Activated CD4-positive, alpha-beta memory T cell treated with anti-CD3 and anti-CD28 coated beads for 36 hours (primary cell): ENCODE measurements at places on chromosomes 3 and 15.

DNA sequence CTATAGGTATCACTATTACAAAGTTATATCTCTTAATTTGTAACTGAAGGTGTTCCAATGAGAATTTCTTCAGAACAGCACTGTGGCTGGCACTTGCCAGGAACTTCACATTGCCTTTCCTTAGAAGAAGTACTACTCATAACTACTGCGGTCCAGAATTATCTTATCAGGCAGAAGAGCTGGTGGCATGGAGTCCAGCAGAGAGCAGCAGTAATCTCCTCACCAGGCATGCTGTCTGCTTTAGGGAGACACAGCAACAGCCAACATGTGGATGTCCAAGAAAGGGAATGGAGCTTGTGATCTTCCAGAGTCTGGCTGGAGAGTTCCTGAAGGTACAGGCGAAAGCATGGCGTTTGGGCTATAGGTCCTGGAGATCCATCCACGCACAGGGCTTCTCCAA lies 919.7 kb upstream of the NR2F2 start:
- DNase-seq = no peak

DNA sequence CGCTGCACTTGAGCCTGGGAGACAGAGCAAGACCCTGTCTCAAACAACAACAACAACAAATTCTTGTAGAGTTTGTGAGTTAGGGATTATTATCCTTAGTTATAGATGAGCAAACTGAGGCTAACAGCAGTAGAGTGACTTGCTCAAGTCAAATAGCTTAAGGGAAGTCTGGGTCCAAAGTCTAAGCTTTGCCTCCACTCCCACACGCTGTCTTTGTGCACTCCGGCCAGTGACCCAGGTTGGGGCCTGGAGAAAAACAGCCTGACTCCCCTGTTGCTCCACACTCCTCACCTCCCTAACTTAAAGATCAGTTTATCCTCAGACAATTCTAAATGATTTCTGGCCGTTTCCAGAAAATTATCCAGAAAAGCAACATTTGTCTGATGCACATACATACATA lies 9.2 kb upstream of the SIN3A start:
- no peak for DNase-seq

GRCh38 chr3:10366651-10367101 lies 45.8 kb upstream of the SEC13 start:
- DNase-seq = peak; percentile 87

DNA sequence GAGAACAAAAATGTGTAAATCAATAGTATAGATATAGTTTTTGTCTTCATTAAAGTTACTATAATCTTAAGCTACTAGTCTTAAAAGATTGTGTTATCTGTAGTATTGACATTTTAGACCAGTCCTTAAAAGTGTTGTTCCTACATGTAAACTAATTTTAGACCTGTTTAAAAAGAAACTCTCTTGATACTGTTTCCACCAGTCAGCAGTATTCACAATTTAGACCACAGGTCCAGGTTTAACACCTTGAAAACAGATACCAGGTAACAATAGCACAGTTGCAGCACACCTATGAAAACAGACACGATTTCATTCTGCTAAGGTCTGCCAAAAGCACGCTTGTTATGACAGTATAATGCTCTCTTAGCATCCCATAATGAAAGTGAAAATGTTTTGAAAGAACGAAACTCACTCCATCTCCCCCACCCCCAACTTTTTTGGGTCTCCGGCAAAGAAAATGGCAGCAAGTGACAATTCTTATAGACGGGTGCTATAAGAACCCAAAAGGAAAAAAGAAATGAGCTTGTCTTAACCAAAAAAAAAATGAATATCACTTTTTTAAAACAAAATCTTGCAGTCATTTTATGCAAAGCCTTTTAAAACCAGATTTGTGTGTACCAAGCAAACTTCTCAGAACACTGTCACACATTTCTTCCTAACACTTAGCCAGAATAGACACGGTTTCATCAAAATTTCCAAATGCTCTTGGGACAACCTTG lies 1.6 kb downstream of the EIF4E3 start:
- DNase-seq = peak; percentile 67

DNA sequence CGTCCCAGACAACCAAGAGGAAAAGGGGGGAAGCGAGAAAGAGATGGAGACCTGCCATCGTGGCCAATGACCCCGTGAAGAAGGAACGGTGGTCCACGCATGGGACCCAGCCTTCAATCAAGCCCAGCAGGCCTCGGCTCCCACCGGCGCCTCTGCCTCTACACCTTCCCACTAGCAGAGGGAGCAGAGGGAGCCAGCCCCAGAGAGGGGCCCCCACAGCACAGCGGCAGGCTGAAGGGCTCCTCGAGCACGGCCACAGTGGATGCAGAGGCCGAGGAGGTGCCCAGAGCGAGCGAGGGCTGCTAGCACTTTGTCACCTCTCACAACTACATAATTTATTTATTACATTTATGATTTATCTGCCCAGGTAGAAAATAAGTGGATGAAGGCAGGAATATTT lies 68.4 kb upstream of the TOPAZ1 start:
- no peak for DNase-seq

GRCh38 chr3:168155303-168155702 lies 59.6 kb upstream of the GOLIM4 start:
- no peak for DNase-seq

- DNase-seq = no peak
Observed at GRCh38 chr3:113908133-113908532, 39.7 kb upstream of the ZDHHC23 start.

GRCh38 chr15:57652481-57652880 lies 54.0 kb upstream of the POLR2M start:
- DNase-seq = no peak

DNA sequence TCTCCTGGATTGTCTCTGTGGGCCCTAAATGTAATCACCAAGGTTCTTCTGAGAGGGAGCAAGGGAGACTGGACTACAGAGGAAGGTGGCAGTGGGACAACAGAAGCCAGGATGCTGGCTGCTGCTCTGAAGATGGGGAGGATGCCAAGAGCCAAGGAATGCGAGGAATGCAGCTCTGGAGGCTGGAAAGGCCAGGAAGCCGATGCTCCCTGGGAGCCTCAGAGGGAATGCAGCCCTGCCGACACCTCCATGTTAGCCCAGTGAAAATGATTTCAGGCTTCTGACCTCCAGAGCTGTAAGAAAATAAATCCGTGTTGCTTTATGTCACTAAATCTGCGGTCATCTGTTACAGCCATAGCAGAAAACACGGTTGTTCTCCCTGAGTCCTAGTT lies 44.1 kb downstream of the UMPS start:
- DNase-seq = no peak

GRCh38 chr3:52443791-52444687 lies 864 bp downstream of the SEMA3G start:
- no peak for DNase-seq

DNA sequence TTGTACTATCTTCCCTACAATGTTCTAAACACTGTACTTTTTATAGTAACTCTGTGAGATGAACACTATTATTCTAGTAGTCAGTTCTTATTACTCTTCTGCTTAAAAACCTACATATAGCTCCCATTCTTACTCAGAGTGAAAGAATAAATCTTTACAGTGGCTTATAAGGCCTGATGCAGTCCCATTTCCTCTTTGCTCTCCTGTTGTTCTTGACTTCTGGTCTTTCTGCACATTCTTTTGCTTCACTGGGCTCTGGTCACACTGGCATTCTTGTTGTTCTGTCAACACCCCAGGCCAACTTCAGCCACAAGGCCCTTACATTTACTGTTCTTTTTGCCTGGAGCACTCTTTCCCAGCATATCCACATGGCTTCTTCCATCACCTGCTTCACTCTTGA lies 58.2 kb upstream of the TP63 start:
- no peak for DNase-seq

GRCh38 chr3:197446700-197447056 lies 109.1 kb downstream of the BDH1 start:
- no peak for DNase-seq

- no peak for DNase-seq
Observed at GRCh38 chr3:139308560-139308959, 35.3 kb upstream of the MRPS22 start.

GRCh38 chr15:73989001-73989798 lies 2.9 kb downstream of the STOML1 start:
- DNase-seq = no peak

- peak; percentile 84 for DNase-seq
Observed at GRCh38 chr15:92899948-92900730, at the start of gene CHD2. CHD2 (plus strand) TSS chr15:92900324; CDS start chr15:92901238, 914 bp downstream.

- no peak for DNase-seq
Observed at GRCh38 chr3:10463533-10464434, 41.6 kb downstream of the ATP2B2 start.

DNA sequence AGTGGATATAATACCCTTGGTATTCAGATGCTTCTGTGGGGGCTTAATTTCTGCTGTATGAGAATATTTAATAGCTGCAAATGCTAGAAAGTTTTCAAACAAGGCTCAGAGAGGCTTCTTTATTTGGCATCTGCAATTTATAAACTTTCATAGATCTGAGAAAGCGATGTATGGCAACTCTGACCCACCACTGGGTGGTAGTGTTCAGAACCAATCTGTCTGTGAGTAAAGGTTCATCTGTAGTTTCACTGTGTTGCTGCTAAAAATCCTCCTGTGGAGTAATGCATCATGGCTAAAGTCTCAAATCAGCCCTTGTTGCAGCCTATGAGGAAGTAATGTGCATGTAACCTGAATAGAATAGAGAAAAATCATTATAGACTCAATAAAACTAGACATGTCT lies 47.4 kb downstream of the CLSTN2 start:
- DNase-seq = no peak

- DNase-seq = no peak
Observed at GRCh38 chr3:14120111-14120920, 4.4 kb downstream of the CHCHD4 start.

DNA sequence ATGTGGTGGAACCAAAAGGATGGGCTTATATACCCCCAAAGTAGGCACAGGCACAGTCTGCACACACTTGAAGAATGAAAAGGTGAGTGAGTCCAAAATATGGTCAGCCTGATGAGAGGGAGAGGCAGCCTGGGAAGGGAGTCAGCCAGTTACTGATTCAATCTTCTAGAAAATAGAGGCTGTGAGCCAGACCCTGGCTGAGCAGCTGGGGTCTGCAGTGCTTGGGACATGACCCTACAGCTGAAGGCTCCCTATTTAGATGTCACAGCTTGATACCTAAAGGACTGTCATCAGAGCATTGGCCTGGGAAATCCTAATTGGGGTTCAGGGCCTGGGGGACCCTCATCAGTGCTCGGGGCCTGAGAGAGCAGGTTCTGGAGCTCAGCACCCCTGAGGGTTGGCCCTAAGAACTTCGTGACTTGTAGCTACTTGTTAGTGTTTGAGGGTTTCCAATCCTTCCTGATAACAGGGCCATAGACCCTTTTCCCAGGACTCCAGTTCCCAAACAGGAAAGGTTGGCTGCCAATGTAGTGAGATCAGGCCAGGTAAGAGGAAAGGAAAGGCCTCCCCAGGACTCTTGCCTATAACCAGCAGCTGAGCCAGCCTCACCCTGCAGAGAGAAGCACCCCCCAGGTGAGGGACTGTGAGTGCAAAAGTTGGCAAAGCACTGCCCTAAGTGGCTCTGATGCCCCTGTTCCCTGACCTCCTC lies 54.7 kb upstream of the SLCO2A1 start:
- no peak for DNase-seq

DNA sequence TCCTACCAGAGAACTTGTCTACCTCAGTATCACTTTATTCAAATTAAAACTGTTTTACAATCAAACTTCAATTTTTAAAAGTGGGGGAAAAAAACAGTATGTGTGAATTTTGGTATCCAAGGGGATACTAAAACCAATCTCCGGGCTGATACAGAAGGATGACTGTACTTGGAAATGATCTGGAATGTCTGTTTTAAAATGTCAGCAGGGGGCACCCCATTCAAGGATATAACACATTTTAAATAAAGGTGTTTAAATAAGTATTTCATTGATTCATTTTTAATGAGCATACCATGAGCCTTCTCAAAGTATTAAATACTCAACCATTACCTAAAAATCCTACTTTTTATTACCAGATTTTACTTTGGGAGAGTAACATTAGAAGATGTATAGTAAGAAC lies 67.9 kb downstream of the ULK4 start:
- no peak for DNase-seq

- DNase-seq = no peak
Observed at GRCh38 chr3:47429476-47430270, 46.1 kb downstream of the SCAP start.

DNA sequence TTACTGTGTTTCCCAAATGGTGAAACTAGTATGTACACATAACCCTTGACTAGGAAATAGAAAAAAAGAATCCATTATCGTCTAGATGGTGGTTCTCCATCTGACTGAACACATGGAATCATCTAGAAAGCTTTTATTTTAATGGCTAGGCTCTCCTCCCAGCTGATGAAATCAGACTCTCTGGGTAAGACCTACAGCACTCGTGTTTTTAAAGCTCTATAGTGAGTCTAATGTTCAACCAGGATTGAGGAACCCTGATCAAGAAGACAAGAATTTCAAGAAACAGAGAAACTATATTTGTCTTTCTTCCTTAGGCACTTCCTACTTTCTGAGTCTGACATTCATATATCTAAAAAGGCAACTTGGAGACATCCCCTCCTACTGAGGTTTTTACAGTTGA lies 118.8 kb downstream of the TMCO5A start:
- no peak for DNase-seq

DNA sequence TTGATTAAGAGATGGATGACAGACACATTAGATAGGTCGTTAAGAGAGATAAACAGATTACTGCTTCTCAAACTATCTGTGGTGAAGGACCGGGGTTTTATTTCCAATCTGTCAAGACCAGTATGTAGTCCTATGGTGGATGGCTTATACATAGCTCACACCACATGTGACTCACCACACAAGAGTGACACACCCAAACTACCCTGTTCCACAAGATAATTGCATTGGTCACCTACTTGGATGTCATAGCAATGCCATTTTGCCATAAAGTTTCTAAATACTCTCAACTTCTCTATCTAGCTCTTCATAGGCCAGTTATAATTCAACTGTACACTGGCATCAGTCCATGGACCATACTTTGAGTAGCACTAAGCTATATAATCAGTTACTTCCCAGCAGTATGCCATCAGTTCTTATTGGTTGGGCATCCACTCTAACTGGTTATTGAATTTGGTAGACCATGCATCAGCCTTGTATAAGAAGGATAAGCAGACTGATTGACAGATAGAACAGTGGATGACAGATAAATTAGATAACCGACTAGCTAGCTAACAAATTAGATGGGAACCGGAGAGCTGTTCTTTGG lies 11.6 kb downstream of the WWTR1 start:
- no peak for DNase-seq

GRCh38 chr15:37053166-37053565 lies 47.2 kb downstream of the MEIS2 start:
- no peak for DNase-seq

GRCh38 chr3:190070622-190071347 lies 49.9 kb downstream of the P3H2 start:
- DNase-seq = no peak

DNA sequence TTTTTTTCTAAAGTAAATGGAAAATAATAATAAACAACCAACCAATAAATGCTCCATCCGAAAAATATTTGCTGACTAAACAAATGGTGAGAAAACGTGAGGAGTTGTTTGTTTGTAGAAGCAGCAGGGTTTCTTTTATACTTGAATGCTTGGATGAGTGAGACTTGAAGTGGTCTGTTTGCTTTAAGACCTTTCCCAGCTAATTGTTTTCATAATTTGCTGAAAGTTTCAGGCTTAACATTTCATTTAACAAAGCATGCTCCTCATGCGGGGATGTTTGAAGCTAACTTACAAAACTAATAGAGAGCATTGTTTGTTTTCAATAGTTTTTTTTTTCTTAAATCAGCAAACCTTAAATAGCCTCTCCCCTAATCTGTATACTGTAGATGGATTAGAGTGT lies 484.6 kb downstream of the ROBO2 start:
- DNase-seq = no peak

GRCh38 chr3:107942244-107942643 lies 148.6 kb downstream of the CD47 start:
- peak; percentile 46 for DNase-seq
